ENCODE measurements at places on chromosomes 13 and 19.

DNA sequence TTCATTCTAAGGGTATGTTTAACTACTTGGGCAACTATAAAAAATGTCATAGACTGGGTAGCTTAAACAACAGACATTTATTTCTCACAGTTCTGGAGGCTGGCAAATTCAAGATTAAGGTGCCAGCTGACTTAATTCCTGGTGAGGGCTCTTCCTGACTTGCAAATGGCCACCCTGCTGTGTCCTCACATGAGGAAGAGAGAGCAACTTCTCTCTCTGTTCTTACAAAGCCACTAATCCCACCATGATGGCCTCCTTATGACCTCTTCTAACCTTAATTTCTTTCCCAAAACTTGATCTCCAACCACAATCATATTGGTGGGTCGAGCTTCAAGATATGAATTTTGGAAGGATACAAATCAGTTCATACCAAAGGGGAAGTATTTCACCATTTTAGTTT, 399.0 kb downstream of the DCT start:
- DNase-seq = no peak

DNA sequence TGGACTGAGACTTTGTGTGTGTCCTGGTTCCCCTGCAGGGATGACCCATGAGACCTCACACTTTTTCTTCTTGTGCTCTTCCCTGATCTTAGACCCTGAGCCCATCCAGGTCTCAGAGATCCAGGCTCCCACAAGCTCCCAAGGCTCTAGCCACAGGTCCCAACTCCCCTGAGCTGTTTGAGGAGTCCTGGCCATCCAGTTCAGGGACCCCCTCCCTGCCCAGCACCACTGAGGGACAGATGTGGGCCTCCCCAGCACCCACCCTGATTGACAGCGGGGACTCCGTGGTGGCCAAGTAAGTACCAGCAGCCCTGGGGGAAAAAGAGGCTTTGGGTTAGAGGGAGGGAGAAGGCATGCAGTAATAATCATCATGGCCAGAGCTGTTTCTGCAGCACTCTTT, 1.7 kb downstream of the PROSER3 start:
- DNase-seq = no peak

GRCh38 chr19:13163609-13164342, 13.6 kb downstream of the IER2 start:
- peak; percentile 78 for DNase-seq

DNA sequence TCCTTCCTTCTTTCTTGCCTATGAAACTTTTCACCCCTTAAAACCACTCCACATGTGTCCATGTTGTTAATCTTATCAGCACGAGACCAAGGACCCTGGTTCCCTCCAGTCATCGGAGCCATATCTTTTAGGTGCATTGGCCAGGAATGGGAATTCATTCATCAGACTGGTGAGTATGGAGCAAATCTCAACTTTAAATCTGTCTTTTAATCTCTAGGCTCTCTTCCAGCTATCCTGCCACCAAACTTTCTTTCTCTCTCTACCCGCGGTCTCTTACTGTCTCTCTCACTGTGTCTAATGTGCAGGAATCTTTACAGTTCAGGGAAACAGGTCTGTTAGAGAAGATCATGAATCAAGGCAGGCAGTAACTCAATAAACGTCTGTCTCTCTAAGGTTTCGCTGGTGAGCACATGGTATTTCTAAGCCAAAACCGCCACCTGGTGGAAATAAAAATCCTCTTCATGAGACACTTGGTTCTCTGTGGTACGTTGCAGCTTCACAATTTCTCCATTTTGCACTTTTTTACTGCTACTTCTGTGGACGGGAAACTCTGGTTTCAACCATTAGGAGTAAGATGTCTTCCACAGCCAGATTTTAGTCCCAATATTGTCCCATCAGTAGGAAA, 16.1 kb downstream of the LGALS16 start:
- DNase-seq = peak; percentile 60

- no peak for DNase-seq
Measured at GRCh38 chr13:34913040-34913439, 29.0 kb upstream of the NBEA start.

DNA sequence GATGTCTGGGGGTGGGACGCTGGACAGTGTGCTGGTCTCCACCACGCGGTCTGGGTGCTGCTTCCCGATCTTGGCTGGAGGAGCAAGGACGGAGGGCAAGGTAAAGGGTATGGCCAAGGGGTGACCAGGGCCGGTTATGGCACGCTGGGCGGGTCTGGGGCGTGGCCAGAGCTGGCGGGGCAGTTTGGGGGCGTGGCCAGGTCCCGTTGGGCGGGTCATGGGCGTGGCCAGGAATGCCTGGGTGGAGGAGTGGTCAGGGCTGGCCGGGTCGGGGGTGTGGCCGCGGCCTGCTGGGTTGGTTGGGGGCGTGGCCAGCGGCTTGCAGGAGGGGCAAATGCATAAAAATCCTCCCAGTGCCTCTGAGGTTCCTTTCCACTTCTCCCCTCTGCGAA, 19.2 kb downstream of the GPX4 start:
- peak; percentile 83 for DNase-seq

GRCh38 chr13:23344931-23345595, 88.4 kb downstream of the SACS start:
- no peak for DNase-seq

GRCh38 chr19:40616941-40617340, 15.8 kb downstream of the LTBP4 start:
- DNase-seq = no peak

GRCh38 chr13:99228737-99229691, 28.4 kb downstream of the UBAC2 start:
- DNase-seq = no peak

- DNase-seq = no peak
Measured at GRCh38 chr19:5154799-5155426, 185.7 kb downstream of the PTPRS start.

DNA sequence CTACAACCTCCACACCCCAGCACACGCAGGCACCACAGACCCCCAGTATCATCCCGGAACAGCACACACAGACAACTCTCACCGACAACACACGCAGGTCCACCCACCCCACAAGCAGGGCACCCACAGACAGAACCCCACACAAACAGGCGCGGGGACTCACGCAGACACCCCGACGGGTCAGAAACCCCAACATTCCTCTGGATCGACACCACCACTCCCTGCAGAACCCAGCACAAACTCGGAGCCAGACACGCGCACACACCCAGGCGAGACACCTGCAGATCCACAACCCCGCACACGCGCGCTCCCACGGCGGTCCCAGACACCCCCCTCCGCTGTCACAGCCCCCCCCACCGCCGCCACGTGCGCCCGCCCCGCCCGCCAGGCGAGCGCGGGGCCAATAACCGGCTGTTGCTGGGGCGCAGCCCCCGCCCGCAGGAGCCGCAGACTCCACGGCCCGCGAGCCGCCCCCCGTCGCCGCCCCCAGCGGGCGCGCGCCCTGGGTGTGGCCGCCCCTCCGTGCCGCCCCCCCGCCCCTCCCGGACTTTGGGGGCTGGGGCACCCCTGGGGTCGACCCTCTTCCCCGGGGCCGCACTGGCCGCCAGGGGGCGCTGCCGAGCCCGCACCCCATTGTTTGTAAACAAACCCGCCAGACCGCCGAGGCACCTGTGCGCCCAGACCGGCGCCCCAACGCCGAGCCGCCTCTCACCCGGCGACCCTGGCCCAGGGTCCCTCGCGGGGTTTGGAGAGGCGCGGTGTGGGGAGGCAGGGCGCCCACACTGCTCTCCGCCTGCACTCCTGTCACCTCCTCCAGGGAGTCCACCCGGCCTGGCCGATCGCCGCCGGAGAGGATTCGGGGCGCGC, 712 bp downstream of the BBC3 start:
- peak; percentile 86 for DNase-seq

GRCh38 chr19:40641281-40641680, 40.1 kb downstream of the LTBP4 start:
- no peak for DNase-seq

GRCh38 chr13:30835442-30835841, 70.6 kb upstream of the MEDAG start:
- DNase-seq = no peak

GRCh38 chr19:13104848-13105711, 2.4 kb upstream of the LYL1 start:
- DNase-seq = peak; percentile 42

GRCh38 chr13:33016414-33017322, at the start of gene KL:
Gene KL, plus strand, starts transcription at chr13:33016423. Its CDS starts 18 bp downstream, at chr13:33016441.
- peak; percentile 25 for DNase-seq
